Ureter (tissue), 1 donor: ENCODE measurements at places on chromosomes 2 and 18. TPM values are rescaled to one million over a fixed set of nuclear protein-coding genes. Genes with fewer than 3 reads are reported as not detected.

- DNase-seq: no peak
Measured at GRCh38 chr2:24919506-24920097, 435 bp downstream of the ADCY3 start.

GRCh38 chr2:174585146-174585545 is 12.5 kb downstream of the WIPF1 start:
- no peak for DNase-seq

GRCh38 chr2:31660812-31661335 is 80.1 kb upstream of the SRD5A2 start:
- no peak for DNase-seq

GRCh38 chr2:23595601-23596251 is 210.7 kb downstream of the KLHL29 start:
- DNase-seq: no peak

DNA sequence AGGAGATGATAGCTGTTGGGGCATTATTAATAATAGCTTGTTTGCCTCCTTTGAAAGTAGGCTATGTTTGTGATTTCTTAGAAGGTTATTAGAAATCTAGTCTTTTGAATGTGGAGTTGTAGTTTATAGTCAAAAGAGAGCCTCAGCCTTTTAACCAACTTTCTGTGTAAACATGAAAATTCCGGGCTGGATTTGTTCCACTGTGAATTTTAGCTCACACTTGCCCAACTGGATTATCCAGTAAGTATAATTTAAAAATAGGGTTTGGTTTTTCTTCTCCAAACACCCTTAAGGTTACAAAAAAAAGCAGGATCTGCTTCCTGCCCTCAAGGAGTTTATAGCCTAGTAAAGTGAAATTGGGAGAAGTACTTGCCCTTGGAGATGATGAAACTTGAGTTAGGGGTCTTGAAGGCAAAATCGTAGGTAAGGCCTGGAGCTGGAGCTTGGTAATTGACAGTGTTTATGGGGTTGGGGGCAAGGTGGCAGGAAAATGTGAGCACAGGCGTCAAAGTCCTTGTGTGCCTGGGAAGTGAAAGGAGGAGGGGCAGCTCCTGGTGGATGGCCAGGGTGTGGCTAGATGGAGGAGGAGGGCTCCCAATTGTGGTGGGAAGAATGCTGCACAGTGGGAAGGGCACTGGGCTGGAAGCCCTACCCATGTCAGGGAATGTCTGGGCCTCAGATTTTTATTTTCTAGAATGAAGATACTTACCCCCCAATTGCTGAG is 21.3 kb downstream of the ITGA6 start:
- DNase-seq: no peak

GRCh38 chr2:25249785-25250184 is 81.4 kb upstream of the POMC start:
- DNase-seq: no peak

GRCh38 chr18:48994044-48994651 is 43.4 kb upstream of the SMAD7 start:
- DNase-seq: no peak

- no peak for DNase-seq
Measured at GRCh38 chr2:205386109-205386508, 296.2 kb upstream of the NRP2 start.

DNA sequence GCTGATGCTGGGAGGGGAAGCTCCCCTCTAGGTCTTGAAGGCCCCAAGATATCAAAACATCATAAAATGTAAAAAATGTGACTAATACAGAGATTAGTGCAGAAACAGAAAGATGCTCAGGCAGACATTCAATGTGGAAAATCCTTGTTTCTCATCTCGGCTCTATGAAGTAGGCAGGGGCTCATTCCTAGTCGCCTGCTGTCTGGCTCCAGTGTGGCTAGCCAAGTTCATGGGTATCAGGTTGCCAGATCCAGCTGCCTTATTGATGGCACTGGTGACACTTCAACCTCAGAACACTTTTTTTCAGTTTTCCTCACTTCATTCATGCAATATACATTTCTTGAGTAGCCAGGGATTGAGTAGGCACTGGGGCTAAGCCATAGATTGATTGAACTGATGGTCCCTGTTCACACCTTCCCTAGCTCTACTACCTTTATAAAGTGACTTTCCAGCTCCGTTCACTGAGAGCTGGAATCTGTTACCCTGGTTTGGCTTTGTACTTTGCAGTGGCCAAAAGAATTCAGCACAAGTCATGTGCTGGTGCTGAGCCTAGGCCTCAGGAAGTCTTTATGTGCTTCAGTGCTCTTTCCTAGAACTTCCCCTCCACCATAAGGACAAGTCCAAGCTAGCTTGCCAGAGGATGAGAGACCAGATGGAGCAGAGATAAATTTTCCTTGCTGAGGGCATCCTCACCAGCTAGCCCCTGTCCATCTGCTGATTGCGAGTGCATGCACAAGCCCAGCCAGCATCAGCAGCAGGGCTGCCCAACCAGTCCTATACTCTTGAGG is 373.6 kb upstream of the ST6GAL2 start:
- DNase-seq: no peak

DNA sequence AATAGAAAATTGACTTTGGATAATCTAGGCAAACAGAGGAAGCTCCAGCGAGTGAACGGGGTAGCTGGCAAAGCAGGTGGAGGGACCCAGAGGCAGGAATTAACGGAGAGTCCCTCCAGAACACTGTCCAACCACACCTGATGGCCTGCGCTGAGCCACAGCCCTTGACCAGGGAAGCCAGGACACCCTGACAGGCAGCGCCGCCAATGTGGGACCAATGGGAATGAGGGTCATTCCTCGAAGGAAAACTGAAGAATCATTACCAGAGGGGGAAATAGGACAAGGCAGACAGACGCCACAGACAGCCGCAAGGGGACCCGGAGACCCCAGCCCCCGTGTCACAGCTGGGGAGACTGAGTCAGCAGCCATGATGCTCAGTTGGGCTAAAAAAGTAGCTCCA is 40.8 kb downstream of the HDAC4 start:
- DNase-seq: no peak

- DNase-seq: no peak
Measured at GRCh38 chr2:177187631-177188312, 24.8 kb upstream of the HNRNPA3 start.

GRCh38 chr2:113765276-113765675 is 8.8 kb upstream of the SLC35F5 start:
- no peak for DNase-seq

DNA sequence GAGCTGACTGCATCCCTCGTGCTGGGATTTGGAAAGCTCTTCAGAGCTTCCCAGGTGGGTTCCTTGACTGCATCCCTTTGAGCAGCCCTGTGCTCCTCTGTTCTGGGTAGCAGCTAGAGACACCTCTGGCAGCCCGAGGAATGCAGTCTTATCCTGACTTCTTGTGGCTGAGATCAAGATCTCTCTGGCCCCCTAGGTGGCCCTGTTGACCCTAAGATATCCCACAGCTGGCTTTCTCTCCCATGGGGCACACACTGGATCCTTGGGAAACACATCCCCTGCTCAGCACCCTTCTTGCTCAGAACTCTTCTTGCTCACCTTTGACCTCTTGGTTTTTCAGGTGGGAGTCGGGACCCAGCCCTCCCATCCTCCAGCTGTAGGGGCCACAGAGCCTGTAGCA is 237.2 kb downstream of the TSN start:
- no peak for DNase-seq

- no peak for DNase-seq
Measured at GRCh38 chr2:224331698-224332097, 70.2 kb downstream of the FAM124B start.

DNA sequence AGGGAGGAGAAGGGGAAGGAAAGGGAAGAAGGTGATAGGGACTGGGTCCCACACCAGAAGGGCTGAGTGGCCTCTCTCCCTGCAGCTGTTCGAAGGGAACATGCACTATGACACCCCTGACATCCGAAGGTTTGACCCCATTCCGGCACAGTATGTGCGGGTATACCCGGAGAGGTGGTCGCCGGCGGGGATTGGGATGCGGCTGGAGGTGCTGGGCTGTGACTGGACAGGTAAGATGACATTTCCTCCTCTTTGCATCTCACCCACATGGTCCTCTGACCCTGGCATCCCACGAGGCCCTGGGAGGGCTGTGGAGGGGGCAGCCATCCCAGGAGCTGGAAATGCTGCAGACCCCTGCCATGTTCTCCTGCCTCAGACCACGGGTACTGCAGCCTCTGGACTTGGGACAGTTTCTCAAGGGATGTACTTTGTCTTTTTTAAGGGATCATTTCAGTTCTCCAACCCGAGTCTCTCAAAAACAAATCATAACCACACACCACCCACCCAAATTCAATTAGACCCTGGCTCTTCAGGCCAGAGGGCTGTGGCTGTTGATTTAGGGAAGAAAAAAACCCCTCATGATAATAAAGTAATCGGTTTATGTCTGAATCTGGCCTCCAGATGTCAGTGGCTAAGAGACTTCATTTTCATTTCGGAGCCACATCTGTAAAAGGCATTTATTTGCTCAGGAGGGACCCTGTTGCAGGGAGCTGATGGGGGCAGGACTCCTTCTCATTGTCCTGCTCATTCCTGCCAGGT is 63.5 kb downstream of the NRP2 start:
- DNase-seq: no peak

ZNF385B gene
- 0.83 TPM for total RNA-seq

UNC80 gene
- total RNA-seq: 0.18 TPM

OR6B2 gene
- not detected for total RNA-seq

FECH gene
- 13.7 TPM for total RNA-seq

ABHD3 gene
- total RNA-seq: 16.5 TPM

GTF2A1L gene
- not detected for total RNA-seq
